ENCODE measurements at places on chromosomes 16 and 17.

DNA sequence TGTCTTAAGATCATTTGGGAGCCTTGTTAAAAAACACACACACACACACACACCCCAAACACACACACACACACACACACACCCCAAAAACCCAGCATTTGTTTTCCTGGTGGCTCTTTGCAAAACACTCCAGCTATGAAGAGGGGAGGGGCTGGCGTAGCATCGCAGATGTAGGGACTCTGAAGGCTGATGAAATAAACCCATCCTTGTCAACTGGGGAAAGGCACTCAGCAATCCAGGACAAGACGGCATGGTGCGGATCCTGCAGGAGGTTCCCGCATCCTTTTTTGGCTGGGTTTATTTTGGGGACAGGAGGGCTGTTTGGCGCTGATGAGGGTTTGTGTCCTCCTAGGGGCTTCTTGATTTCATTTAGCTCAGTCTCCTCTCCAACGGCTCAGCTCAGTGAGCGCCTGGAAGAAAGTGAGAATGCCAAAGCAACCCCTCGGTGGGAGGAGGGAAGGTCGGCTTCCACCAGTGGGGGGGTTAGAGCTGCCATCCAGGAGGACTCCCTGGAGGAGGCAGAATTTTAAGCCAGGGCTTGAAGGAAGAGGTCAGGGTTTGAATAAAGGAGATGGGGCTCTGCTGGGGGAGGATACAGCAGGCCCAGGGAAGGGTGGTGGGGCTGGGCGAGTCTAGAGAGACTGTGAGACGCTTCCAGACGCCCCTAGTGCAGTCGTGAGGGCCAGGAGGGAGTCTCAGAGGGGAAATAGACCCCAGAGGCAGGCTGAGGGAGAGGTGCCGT is 12.4 kb upstream of the GSE1 start:
- DNase-seq, result no peak

- DNase-seq, result no peak
These were observed 21.2 kb upstream of the HAS3 start for GRCh38 chr16:69084289-69084688.

GRCh38 chr17:71217769-71218168 is 903.1 kb upstream of the SOX9 start:
- no peak for DNase-seq

DNA sequence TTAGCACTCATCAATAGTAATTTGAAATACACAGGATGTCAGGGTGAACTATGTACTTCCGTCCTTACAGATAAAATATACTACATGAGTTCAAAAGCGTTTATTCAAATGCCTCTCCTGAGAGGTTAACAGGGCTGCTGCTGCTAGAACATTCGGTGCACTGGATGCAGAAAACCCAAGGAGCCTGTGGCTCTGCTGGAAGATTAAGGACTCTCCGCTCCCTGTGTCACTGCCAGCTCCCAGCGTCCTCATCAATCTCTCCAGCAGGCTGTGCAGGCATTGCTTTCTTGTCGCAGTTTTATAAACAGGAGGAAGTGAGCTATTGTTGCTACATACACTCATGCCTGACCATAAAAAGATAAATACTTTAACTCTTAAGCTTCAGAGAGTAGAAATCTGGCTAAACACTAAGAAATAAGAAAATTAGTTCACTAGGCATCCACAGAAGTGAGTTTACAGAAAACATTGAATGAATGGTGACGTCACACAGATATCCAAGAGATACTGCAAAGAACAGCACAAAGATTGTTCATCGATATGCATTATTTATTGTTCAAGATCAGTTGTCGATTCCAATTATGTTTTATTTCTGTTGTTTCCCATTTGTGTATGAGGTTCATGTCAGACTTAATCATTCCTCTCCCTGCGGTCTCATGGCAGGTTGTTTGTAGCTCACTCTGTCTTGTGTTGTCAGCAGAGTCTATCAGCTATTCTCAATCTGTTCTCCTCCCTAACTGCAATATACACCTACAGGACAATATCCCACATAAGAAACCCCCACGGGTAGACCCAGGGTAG is 127.9 kb upstream of the MON1B start:
- DNase-seq, result no peak

GRCh38 chr17:3885271-3885670 is 7.6 kb downstream of the CAMKK1 start:
- no peak for DNase-seq

DNA sequence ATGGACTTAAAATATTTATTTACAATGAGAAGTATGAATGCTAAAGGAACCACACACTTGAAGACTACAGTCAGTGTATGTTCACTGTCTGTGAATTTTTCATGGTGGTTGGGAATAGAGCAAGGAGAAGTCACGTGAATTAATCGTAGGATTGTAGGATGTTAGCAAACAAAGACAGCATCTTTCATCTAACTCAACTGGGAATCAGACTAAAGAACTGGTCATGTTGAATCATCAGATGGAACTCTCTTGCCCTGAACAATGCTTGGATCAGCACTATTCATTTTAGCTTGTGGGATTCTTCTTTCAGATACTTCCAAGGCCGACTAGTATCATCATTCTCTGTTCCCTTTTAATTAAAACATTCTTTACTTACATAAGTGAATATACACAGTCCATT is 18.1 kb downstream of the KCNJ2 start:
- no peak for DNase-seq

- DNase-seq, result no peak
These were observed 31.7 kb upstream of the BRD7 start for GRCh38 chr16:50400312-50400966.

- DNase-seq, result no peak
These were observed 13.2 kb downstream of the TSC2 start for GRCh38 chr16:2061023-2061422.

Measured in NCI-H1417 treated with DMSO at 0.1 percent for 48 hours (cell line).